ENCODE measurements at places on chromosomes 2 and 18.

- DNase-seq, result no peak
Observed at GRCh38 chr18:28287146-28287545, 110.2 kb upstream of the CDH2 start.

DNA sequence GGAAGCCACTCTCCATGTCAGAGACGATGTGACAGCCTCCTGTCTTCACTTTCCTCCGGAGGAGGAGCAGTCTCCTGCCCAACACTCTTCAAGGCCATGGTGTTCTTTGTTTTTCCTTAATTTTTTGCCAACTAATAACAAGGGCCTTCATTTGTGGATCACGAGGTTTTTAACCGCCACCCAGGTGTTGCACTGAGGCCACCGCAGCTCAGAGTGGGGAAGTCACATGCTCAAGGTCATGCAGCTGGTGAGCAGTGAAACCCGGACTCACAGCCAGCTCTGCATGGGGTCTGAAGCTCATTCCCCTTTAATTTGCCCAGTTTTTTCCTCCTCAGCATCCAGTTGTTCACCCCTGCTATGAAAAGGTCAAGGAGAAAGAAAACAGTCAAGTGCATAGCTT lies 19.6 kb downstream of the ENOSF1 start:
- no peak for DNase-seq

- no peak for DNase-seq
Observed at GRCh38 chr2:10392951-10393639, 55.0 kb downstream of the ODC1 start.

DNA sequence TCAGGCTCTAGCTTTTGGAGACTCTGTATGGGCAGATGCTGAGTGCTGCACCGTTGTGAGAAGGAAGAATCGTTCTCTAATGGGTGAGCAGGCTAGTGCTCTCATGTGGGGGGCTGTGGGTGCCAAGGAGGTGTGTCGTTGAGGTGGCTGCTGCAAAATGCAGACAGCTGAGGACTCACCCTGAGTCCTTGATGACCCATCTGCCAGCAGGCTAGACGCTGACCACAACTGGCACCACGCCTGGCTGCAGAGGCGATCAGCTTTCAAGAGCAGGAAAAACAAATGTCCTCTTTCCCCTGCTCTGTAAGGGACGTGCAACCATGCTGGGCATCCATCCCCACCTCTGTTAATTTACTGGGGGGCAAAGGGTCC lies 48.2 kb downstream of the HAUS1 start:
- DNase-seq, result no peak

GRCh38 chr18:49563701-49564517 lies 2.1 kb downstream of the LIPG start:
- no peak for DNase-seq

GRCh38 chr2:32182667-32183066 lies 17.0 kb downstream of the SLC30A6 start:
- no peak for DNase-seq

- no peak for DNase-seq
Observed at GRCh38 chr18:64334748-64335147, 185.9 kb upstream of the LINC00305 start.

DNA sequence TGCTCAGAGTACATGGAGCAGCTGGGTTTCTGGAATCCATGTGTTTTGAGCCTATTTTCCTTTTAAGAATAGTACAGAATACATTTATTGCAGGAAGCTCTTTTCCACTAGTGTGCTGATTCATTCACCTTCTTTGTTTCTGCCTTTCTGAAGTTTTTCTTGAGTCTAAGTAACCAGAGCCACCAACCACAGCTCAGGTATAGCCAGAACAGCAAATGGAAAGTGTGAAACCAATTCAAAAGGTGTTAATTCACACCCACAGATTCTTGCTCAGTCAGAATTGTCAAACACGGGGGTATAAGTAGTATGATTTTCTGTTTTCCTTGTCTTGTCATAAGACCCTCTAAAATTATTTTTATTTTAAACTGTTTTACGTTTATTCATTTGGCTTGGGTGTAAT lies 75.9 kb upstream of the DYNAP start:
- DNase-seq, result no peak

DNA sequence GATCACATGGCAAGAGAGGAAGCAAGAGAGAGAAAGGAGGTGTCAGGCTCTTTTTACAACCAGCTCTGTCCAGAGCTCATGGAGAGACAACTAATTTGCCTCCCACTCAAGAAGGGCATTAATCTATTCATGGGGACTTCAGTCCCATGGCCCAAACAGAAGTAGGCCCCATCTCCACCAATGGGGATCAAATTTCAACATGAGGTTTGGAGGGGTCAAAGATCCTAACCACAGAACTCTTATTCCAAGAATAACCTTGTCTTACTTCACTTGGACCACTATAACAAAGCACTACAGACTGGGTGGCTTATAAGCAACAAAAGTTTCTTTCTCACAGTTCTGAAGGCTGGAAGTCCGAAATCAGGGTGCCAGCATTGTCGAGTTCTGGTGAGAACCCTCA lies 31.8 kb downstream of the GRB14 start:
- no peak for DNase-seq

- no peak for DNase-seq
Observed at GRCh38 chr2:132721938-132722337, 51.9 kb upstream of the LYPD1 start.

DNA sequence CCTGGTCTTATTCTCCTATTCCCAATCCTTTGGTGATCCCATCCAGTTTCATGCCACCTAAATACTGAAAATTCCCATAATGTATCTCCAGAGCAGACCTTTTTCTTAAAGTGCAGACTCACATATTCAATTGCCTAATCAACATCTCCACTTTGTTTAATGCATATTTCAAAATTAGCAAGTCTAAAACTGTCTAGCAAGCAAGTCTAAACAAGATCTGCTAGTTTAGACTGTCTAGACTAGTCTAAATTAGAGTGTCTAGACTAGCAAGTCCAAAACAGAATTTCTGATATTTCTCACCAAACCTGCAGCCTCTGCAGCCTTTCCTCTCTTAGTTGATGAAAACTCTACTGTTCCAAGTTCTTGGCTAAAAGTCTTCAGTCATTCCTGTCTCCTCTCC lies 44.6 kb downstream of the THUMPD2 start:
- no peak for DNase-seq

Measured in D721Med (cell line).